NCI-H1930 (cell line): ENCODE measurements at places on chromosomes 5 and 9.

DNA sequence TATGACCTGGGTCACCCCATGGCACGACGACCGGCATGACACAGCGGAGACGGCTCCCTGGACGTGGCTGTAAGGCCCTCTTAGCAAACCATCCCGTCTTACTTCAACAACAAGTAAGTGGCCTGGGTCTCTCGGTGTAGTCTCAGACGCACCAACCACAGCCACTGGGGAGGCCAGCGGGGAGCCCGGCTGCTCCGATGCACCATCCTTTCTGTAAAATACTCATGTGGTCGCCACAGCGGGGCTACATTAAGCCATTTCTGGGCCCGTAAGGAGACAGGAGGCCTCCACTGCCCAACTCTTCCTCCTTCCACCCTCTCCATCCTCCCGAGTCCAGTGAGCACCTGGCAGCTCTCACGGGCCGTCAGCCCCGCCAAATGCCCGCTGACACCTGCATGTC, 4.7 kb downstream of the QSOX2 start:
- DNase-seq: no peak

- DNase-seq: no peak
Observed at GRCh38 chr5:32522429-32523143, 62.8 kb upstream of the SUB1 start.

DNA sequence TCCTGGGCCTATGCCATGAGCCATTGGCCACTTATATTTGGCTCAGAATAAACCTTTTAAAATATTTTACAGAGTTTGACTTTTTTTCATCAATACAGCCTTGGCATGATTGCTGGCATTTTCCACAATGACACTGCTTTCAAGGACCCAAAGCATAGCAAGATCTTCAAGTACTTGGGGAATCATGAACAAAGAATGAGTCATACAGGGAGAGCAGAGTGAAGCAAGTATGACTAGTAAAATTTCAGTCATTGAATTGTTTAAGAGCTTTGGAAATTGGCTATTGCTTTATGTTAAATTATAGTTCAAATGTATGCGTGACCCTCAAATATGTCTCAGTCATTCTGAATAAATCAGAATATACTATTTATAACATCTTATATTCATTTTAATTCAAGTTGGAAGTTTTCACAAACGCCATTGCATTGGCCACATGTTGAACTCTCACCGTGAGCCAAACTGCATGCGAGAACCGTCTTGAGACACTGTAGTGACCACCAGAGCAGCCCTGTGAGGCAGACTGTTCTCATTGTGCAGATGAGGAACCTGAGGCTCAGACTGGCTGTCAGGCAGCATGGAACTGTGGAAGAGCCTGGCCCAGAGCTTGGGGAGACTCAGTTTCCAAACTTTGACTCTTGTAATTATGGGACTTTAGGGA, 52.9 kb downstream of the GDNF start:
- no peak for DNase-seq

GRCh38 chr5:176503496-176503895, 33.7 kb downstream of the RNF44 start:
- DNase-seq: no peak
